ENCODE measurements at places on chromosomes 16 and 17.
A peak's percentile ranks its signal among the peaks of the same experiment; 100 is the strongest.

GRCh38 chr17:74147966-74148365, 55.5 kb upstream of the RPL38 start:
- DNase-seq: no peak

GRCh38 chr17:77946900-77947645, 11.4 kb upstream of the TNRC6C start:
- no peak for DNase-seq

DNA sequence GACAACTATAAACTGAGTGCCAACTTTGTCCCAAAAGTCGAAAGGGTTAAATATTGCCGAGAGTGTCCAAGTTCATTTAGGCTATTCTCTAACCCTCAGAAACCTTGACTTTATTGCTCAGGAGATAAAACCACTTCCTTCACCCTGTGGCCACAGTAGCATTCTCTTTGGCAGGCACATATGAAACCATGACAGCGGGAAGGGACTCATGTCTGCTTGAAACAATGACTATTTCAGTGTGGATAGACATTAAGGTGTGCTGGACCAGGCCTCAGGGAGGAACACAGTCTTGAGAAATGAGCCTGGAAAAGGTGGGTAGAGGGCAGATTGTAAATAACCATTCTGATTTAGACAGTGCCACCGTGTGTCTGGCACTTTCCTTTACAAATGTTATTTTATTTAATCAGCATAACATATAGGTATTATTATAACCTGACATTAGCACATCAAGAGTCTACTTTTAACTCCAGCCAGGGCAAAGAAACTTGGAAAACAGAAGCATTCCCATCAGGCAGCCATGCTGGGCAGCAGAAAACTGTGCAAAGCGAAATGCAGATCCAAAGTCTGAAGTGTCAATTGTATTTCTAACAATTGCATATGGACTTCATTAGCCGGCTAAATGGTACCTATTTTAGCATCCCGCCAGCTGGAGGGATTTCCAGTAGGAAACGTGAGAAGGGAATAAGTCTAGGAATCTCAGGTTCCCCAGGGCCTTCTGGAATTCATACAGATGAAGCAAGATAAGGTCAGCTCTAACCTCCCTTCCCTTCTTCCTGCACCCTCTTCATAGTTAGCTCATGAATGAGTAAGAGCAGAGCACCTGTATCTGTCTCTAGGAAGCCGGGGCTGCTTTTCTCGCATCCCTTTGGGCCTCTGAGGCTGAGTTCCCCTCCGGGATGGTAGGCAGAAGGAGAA, 212.8 kb upstream of the ELAC2 start:
- DNase-seq: no peak

GRCh38 chr17:81726004-81726403, 13.9 kb downstream of the SLC25A10 start:
- DNase-seq: no peak

- DNase-seq: no peak
Measured at GRCh38 chr16:49547448-49547847, 173.8 kb downstream of the C16orf78 start.

GRCh38 chr16:89114159-89114981, 20.7 kb downstream of the ACSF3 start:
- no peak for DNase-seq

- DNase-seq: peak; percentile 73
Measured at GRCh38 chr17:27457731-27458523, 1.7 kb downstream of the KSR1 start.

DNA sequence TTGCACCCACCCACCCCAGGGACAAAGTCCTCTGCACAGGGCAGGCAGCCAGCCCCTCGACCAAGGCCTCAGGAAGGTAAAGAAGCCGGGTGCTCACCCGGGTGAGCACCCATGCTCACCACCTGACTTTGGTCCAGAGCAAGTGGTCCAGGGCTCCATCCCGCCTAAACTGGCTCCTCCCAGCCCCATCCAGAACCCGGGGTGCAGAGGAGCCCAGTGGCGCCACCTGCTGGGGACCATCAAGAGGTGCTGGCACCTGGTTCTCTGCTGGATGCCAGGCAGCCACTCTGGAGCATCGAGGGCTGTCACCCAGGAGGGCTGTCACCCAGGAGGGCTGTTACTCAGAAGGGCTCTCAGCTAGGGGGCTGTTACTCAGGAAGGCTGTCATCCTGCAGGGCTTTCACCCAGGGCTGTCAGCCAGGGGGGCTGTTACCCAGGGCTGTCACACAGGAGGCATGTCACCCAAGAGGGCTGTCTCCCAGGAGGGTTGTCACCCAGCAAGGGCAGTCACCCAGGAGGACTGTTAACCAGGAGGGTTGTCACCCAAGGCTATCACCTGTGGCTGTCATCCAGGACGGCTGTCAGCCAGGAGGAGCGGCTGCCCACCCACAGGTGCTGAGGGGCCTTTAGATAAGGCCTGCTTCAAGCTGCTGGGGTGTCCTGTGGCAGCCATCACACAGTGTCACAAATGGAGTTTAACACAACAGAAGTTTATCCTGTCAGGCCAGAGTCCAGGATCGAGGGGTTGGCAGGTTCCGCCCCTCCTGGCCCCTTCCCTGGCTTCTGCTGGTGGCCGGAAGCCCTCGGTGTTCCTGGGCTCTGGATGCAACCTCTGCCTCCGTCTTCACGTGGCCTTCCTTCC, 98.5 kb downstream of the TNFRSF13B start:
- peak; percentile 72 for DNase-seq

GRCh38 chr17:11138023-11138422, 103.0 kb upstream of the SHISA6 start:
- DNase-seq: no peak

DNA sequence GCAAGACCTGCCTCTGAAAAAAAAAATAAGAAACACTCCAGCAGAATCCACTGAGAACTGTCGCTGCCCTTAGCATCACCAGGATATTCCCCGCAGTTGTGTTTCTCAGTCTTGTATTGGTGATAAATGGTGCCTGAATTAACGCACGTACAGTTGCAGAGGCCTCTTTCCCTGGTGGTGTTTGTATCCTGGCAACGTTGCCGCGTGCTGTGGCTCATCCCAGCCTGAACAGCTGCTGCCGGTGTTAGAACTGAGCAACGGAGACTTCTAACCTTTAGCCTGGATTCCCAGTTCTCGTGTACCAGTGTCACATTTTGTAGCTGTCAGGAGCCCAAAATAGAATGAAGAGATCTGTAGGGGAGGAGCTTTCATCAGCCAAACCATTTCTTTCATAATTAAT, 4.8 kb downstream of the MLYCD start:
- DNase-seq: no peak

- no peak for DNase-seq
Measured at GRCh38 chr16:79982862-79983261, 382.3 kb upstream of the MAF start.

- no peak for DNase-seq
Measured at GRCh38 chr16:1466968-1467521, 7.8 kb downstream of the CLCN7 start.

- peak; percentile 59 for DNase-seq
Measured at GRCh38 chr17:57875290-57876022, 25.6 kb upstream of the MRPS23 start.

GRCh38 chr17:76251478-76252039, 11.3 kb upstream of the RNF157 start:
- DNase-seq: no peak

GRCh38 chr17:51674579-51675255, 414.4 kb downstream of the UTP18 start:
- no peak for DNase-seq

DNA sequence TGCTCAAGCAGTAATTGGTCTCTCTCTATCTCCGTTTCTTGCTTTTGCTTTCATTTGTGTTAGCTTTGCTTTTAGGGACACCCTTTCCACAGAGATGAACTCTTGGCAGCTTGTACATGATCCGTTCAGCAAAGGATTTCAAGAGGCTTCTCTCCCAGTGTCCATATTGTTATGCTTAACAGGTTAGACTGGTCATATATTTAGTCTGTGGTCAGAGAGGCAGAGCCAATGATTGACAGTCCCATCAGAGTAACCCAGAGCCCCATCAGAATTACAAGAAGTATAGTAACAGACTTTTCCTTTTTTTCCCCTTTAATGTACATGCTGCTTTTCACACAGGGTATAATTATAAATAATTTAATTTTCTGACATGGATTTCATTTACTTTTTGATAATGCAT, 34.4 kb downstream of the GDPD1 start:
- no peak for DNase-seq

DNA sequence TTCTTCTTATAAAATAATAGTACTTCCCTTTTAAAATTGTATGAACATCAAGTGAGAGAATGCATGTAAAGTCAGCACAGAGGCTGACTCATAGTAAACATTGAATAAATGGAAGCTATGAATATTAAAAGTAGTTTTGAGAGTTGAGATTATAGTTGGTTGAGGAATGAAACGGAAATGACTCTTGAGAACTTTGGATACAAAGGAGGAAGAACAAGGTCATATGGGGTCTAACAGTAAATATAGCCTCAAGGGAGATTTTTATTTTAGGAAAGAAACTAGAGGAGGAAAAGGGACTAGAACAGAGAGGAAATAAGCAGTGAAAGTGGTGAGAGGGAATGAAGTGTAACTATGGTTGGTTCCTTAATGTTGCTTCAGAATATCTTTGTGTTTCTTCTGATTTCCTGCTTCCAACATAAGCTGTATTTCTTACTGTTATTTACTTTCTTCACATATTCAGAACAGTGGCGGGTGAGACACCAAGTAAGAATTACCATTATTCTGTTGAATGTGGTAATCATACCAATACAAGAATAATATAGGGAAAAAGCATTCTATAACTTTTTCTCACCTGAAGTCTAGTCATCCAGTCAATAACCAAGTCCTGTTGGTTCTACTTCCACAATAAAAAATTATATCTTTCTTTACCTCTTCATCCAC, 165.1 kb downstream of the CHD9 start:
- DNase-seq: no peak

DNA sequence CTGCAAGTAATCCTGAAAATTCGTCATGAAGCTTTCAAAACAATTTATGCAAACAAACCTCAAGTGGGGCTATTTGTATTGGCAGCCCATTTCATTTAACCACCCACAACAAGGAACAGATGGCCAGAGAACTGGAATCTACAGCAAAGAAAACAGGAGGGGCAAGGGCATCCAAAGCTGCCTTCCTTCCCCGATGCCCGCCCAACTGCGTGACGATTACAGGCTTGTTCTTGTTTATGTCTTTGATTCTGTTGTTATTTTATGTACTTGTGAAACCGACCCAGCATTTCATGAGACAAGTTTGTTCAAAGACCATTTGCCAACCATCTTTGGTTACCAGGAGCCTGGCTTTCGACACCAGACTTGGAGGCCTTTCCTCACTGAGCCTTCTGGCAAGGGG, 59.1 kb upstream of the IRX6 start:
- no peak for DNase-seq

- DNase-seq: no peak
Measured at GRCh38 chr16:10525214-10525825, 55.1 kb downstream of the EMP2 start.

- DNase-seq: peak; percentile 45
Measured at GRCh38 chr16:54447576-54448440, 161.2 kb upstream of the IRX3 start.

- DNase-seq: no peak
Measured at GRCh38 chr16:65845466-65846209, 520.9 kb upstream of the CDH5 start.

- no peak for DNase-seq
Measured at GRCh38 chr16:10367616-10368188, 18.2 kb upstream of the ATF7IP2 start.

DNA sequence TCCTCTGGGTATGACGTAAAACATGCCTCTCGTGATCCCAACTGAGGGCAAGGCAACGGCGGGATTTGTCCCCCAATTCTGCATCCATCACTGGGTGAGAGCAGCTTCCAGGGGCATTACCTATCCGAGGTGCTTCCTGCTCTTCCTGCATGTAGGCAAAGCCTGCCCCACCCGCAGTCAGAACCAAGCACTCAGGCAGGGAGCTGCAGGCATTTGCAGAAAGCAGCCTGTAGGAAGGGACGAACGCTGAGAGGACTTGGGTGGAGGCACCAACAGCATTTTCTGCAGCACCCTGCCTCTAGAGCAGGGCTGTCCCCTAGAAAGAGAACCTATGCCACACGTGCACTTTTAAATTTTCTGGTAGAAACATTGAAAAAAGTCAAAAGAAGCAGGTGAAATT, 5.5 kb downstream of the BCO1 start:
- DNase-seq: no peak

DNA sequence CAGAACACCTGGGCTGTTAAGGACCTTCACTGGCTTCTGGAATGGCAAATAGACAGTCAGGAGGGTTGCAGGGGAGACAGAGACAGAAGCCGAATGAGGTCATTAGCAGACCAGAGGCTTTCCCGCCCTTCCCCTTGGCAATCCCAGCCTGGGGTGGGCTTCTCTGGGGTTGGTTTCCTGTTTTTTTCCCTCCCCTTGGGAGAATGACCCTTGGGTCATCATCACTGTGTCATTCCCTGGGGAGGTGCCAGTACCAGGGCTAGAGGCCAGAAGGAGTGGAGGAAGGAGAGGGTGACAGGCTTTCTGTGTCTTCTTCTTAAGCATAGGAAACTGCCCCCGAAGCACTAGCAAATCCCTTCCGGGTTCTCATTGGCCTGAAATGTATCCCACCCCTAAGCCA, 42.9 kb upstream of the IL21R start:
- DNase-seq: no peak
